ENCODE measurements at places on chromosomes 2 and 18. TPM values are rescaled to one million over a fixed set of nuclear protein-coding genes. Genes with fewer than 3 reads are reported as not detected.

VPS4B gene
- 67.5 TPM for total RNA-seq

BCS1L gene
- 66.2 TPM for total RNA-seq

ALMS1 gene
- total RNA-seq, result 12.0 TPM

PTPN4 gene
- 24.2 TPM for total RNA-seq

RAB27B gene
- total RNA-seq, result 4.3 TPM

LMAN2L gene
- 16.4 TPM for total RNA-seq

SERPINB13 gene
- total RNA-seq, result 5.9 TPM

REEP1 gene
- total RNA-seq, result 0.14 TPM

LCT gene
- total RNA-seq, result not detected

RIT2 gene
- total RNA-seq, result not detected

CD207 gene
- not detected for total RNA-seq

SCN9A gene
- total RNA-seq, result 0.85 TPM

EFEMP1 gene
- total RNA-seq, result 109 TPM

SNED1 gene
- total RNA-seq, result not detected

APLF gene
- 3.2 TPM for total RNA-seq

LYPD6 gene
- 8.2 TPM for total RNA-seq

FBLN7 gene
- total RNA-seq, result 0.04 TPM

GALNT13 gene
- total RNA-seq, result not detected

CCDC74B gene
- 9.7 TPM for total RNA-seq

MALL gene
- total RNA-seq, result 94.5 TPM

DNAJC27 gene
- total RNA-seq, result 1.8 TPM

GAREM1 gene
- 2.3 TPM for total RNA-seq

GPD2 gene
- total RNA-seq, result 55.8 TPM

TCF7L1 gene
- total RNA-seq, result 7.1 TPM

FEZ2 gene
- total RNA-seq, result 43.1 TPM

RIOK3 gene
- 54.3 TPM for total RNA-seq

PTPRN gene
- total RNA-seq, result not detected

GALNT3 gene
- total RNA-seq, result 96.5 TPM

B3GNT7 gene
- total RNA-seq, result 0.10 TPM

RGPD5 gene
- total RNA-seq, result 7.4 TPM

DRC1 gene
- not detected for total RNA-seq

PHOSPHO2 gene
- total RNA-seq, result 1.2 TPM

USP37 gene
- total RNA-seq, result 11.7 TPM

MFF gene
- total RNA-seq, result 72.3 TPM

SF3B6 gene
- 192 TPM for total RNA-seq

FAM117B gene
- total RNA-seq, result 3.0 TPM
